ENCODE measurements at places on chromosomes 7 and 10. TPM values are rescaled to one million over a fixed set of nuclear protein-coding genes. Genes with fewer than 3 reads are reported as not detected.

Gene ANLN
- total RNA-seq, result 2.8 TPM

DNA sequence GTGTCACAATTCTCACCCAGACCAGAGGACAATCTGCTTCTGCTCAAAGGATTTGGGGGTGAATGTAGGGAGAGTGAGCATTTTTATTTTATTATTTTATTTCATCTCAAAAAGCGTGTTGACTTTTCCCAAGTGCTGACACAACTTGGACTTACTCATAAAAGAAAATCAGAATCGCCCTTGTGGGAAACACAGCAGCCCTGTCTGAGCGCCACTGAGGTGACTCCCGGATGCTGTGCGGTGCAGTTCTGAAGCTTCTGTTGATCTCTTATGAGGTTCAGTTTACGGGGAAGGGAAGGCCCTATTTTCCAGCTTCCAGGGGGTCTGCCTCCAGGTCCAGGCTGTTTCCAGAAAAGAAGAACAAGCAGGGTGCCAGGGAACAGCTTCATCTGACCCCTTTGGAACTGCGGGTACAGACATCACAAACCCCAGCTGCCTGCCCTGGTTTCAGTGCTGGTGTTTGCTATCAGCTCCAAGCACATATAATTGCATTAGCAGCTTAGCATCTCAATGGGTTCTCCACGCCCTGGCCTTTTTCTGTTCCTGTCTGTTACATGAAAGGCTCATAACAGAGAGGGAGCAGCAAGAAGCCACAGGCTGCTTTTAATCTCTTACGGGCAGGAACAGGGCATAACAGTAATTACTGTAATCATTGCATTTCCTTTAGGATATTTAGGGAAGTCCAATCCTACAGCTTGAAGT lies 52.4 kb downstream of the PARP12 start:
- no peak for DNase-seq

Gene PSPH
- total RNA-seq, result 12.0 TPM

GRCh38 chr10:49539320-49539885 lies 482 bp upstream of the ERCC6 start:
- DNase-seq, result no peak

- no peak for DNase-seq
Measured at GRCh38 chr7:24197852-24198251, 86.1 kb upstream of the NPY start.

DNA sequence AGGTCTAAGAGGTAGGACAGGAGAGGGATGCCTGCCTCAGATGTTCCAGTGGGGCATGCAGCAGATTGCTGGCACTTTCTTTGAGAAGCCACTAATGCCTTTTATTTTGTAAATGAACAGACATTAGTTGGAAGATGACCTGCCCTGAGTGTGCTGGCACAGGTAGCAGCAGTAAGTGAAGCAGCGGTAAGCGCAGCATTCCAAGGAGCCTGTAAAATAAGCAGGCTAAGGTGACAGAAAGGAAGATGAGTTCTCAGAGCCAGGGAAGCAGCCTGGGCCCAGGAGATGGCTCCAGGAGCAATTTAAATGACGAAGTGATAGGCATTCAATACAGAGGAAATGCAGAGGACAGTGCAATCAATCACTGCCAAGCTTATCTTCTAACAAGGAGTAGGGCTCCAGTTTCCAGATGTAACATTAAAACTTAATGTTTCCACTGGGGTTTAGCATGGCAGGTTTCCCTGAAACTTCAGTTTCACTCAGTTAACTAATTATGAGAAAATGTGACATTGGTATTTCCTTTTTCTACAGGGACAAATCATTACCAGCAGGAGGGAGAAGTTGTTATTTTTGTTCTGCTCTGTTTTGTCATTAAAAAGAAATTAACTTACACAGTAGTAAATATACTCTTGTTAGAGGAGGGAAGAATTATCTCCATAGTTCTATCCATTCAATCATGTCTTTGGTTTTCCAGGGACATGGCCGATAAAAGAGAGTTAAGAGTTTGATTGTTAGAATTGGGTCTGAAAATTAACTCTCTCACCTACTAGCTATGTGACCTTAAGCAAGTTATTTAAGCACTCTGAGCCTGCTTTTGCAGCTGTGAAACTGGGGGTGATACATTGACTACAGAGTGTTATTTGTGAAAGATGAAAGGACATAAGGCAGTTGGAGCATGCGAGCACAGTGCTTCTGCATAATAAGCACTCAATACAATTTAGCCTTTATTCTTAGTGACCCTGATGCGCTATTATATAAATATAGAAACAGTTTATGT lies 96.6 kb upstream of the PTN start:
- no peak for DNase-seq

- no peak for DNase-seq
Measured at GRCh38 chr10:24444337-24444736, 235.4 kb downstream of the KIAA1217 start.
